ENCODE measurements at places on chromosomes 1 and 21.

- DNase-seq = no peak
Observed at GRCh38 chr1:170175041-170175440, 29.3 kb downstream of the NTMT2 start.

DNA sequence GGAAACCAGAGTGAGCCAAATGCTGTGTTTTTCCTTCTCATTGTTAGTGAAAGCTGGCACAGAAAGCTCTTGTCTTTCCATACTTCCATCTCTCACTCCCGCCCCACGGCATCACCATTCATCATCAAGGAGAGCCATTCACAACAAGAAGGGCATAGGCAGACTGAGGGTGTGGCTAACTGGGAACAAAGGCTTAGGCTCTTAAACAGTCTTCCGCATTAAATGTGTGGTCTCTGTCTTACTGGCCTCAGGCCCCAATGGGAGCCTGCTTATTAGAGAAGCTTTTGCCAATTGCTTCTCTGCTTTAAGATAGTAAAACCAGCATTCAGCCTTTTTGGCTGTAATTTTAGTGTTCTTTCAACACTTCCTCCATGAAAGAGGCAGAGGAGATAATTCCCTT lies 51.4 kb downstream of the TNFSF18 start:
- no peak for DNase-seq

- no peak for DNase-seq
Observed at GRCh38 chr1:197912739-197913494, 4.3 kb upstream of the LHX9 start.

GRCh38 chr1:183106746-183107145 lies 79.3 kb upstream of the LAMC2 start:
- DNase-seq = no peak

DNA sequence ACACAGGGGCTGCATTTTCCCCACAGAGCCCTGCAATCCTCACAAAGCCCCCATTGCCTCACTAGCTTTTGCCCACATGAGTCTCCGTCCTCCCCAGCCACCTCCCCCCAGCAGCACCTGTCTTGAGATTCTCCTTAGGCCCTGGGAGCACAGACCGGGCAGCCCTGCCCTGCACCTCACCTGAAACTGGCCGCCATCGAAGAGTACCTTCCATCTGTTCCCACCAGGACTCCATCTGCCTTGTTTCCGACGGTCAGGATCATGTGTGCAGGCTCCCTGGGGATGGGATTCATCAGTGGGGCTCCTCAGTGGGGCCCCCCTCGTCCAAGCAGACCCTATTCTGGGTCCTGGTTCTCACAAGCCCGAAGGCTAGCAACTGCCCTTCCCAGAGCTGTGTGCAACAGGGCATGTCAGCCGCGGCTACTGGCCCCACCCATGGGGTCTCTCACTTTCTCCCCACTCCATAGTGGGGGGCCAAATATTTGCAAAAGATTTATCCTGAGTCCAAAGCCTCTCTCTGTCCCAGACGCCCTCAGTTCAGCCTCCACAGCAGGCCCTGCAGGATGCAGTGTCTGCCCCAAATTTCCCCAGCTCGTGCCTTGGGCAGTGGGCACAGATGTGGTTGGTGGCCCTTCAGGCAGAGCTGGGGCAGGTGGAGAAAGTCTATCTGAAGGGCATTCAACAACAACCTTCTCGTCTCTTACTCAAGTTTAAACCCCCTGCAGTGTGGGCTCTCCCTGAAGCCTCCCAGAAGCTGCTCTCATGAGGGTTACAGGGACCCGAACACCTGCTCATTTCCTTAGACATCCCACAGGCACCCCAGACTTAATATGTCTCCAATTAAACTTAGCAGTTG lies 4.8 kb downstream of the PDZK1IP1 start:
- no peak for DNase-seq

DNA sequence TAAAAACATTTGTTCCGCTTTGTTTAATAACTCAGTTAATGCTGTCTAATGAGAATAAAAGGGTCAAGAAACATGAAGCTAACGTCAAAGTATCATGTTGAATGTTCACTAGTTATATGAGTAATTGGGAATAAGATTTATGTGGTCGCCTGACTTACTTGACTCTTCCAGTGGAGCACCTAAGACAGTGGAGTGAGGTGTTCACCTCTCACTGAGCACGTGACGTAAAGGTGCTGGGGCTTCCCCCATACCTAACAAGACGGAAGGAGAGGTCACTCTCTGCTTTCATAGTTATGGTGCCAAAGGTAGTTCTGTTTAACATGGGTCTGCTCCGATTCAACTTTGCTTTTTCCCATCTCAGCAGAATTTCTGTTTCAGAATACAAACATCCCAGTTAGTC lies 686 bp downstream of the KMO start:
- DNase-seq = no peak

DNA sequence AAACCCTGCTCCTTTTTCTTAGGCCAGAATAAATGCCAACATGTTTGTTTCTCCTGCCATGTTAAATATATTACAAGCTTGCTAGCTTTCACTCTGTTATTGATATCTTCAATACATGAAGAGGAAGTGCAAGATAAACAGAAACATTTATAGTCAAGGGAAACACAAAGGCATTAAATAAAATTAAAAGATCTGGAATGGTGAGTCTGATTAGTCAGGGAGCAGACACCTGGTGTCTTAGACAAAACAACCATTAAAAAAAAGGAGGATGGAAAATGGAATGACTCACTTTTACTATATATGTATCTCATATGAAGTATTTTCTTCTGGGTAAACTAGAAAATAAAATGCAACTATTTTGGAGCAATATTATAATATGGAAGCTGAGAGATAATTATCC lies 123.3 kb downstream of the SMYD3 start:
- no peak for DNase-seq

GRCh38 chr1:7345516-7345915 lies 425.6 kb upstream of the VAMP3 start:
- DNase-seq = no peak

DNA sequence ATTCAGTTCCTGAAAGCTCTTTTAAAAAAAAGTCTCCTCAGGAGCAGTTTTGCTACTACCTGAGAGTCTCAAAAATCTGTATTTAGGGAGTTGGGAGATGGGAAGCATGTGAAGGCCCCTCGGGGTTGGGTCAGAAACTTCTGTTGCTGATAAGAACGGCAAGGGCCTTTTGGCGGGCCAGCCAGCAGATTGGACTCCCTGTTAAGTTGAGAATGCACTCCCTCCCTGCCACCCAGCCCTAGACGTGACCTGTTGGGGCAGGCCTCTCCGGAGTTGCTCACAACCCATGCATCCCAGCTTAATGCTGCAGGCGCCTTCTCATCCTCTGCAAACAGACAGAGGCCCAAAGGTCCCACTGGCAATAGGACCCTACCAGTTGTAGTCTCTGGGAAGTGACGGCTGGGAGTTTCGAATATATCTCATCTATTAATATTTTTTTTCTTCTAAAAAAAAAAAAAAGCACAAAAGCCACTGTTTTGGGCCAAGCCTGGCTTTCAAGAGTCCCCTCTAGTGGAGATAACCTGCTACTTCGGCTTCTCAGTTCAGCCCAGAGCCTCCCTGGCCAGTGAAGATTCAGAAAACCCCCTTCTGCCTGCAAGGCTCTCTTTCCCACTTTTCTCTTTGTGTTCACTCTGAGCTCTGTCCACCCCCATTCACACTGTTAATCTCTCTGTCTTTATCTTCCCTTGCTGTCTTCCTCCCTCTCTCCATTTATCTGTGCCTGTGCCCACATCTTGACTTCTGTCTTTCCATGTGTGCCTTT lies 5.3 kb downstream of the PLXNA2 start:
- peak; percentile 59 for DNase-seq

DNA sequence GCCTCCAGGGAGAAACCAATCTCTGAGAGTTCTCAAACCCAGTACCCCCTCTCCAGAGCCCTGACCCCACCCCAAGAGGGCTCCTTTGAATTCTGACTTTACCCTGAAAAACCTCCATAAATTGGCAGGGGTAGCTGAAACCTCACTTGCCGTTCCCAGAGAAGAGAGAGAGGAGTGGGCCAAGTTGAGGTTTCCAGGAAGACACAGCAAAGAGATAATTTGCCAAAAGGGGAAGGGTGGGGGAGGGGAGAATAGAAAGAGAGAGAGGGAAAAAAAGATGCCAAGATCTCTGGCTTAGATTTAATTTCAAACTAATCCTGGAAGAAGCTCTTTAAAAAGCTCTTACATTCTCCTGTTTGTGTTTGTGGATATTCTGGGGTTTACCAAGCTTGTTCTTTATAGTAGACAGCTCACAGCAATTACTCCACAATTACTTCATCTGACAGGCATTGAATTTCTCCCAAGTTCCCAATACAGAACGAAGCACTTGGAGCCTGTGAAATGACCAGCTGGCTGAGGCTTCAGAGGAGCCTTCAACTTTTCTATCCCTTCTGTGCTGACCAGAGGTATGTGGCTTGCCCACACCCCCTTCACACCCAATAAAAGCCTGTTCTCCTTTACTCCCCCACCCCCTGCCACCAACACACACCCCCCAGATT lies 1.1 kb upstream of the GRHL3 start:
- no peak for DNase-seq

GRCh38 chr1:3904006-3904842 lies 4.2 kb upstream of the C1orf174 start:
- no peak for DNase-seq
